ENCODE measurements at places on chromosomes 1 and 21.

- no peak for DNase-seq
Measured at GRCh38 chr1:234928642-234929041, 200.0 kb downstream of the TOMM20 start.

DNA sequence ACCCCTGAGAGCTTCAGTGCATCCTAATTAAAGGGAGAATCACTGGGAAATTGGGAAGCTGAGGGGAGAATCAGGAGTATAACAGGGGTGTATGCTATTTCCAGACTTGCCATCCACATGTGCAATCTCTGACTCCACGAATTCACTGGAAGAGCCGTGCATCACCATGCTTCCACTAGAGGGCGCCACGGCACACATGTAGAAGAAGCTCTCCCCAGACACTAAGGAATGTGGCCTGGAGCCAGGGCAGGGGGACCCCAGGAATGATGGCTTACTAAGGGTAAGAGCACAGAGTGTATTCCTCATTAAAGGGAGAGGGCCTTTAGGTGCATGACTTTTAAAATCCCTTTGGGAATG, 81.5 kb downstream of the ABCA4 start:
- DNase-seq: no peak

DNA sequence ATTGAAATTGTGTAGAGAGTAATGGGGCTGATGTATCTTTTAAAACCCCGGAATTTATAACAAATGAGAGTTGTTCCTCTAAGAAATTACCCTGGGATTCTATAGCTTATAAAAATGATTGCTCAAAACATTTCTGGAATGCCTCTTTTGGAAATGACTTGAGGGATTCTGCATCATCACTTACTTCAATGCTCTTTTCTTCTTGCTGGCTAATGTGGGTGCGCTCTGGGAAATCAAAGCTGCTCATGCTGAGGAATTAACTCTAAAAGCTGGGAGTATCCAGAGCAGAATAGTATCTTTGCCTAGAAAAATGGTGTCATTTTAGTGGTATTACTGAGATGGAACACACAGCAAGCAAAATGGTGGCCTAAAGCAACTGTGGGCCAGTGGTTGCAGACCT, 23.0 kb upstream of the TBX15 start:
- DNase-seq: no peak

DNA sequence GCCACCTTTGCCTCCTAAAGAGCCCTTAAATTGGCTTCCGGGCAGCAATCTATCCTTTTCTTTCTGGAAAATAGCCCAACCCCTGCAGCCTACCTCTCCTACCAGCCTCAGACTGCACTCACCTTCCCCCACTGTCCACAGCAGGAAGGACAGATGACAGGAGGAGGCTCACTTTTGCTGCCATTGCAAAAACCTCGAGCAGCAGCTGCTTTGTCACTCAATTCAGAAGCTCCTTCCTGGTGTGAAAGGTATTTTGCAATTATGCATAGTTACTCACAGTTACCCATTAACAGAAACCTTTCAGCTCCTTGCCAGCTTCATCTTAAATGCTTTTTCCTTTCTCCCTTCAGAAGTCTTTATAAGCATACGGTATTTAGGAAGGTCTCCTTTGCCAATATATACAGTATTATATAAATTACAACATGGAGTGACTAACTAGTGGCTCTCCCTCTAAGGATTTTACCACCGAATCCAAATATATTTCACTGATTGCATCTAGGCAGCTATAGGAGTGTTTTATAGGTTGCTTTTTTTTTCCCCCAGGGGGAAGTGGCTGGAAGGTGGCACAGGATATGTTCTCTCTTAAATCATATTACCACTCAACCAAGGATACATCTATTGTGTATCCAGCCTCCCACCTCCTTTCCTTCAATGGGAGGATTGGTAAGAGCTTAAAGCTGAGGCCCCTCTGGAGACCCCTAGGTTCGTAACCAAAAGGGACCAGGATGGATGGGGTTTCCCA, 142.1 kb upstream of the IPO9 start:
- DNase-seq: no peak

GRCh38 chr1:116760487-116760886, 6.3 kb downstream of the CD2 start:
- no peak for DNase-seq

DNA sequence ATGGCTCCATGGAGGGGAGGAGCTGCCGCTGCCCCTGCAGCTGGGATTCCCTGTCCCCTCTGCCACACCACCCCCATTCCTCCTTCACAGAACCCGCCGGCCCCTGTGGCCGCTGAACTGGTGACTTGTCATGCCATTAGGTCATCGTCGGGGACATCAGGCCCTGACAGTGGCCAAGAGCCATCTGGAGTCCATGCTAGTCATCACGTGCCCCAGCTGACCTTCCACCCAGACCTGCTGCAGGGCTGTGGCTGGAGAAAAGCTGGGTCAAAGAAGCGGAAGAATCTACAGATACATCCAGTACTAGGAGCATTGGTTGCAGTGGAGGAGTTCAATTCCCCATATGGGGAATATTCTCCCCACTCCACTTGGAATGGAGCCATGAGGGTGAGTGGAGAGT, 78.1 kb downstream of the KCNJ15 start:
- DNase-seq: no peak

GRCh38 chr1:182453631-182454030, 3.7 kb downstream of the RGSL1 start:
- DNase-seq: no peak

DNA sequence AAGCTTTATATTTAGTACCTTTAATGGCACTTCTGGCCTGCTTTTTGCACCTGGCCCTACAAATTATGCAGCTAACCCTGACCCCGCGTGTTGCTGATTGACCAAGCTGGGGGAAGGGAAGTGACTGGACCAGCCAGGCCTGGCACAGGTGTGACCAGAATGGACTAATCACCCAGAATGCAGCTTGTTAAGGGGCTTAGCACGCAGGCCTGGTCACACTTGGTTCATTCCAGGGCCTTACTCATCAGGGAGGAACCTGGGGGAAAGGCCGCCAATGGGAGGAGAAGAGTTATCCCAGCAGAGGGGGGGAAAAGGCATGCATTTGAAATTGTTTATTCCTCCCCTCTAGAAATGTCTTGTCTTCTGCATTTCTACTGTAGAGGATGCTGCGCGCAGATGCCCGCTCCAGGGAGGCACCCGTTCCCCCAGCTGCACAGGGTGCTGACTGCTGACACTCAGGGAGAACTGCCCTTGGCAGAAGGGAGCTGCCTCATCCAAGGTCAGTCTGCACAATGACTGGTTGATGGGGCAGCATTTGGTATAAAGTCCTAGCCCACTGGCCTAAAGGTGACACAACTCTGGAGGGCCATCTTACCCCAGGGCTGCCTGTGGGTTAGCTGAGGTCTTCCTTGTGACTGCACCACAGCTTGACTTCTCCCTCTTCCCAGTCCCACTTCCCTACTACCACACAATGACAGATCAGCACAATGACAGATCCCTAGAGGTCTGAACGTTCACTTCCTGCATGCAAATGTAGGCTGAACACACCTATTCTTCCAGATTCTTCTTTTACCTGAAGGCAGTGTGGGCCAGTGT, 29.0 kb downstream of the DHCR24 start:
- DNase-seq: no peak

DNA sequence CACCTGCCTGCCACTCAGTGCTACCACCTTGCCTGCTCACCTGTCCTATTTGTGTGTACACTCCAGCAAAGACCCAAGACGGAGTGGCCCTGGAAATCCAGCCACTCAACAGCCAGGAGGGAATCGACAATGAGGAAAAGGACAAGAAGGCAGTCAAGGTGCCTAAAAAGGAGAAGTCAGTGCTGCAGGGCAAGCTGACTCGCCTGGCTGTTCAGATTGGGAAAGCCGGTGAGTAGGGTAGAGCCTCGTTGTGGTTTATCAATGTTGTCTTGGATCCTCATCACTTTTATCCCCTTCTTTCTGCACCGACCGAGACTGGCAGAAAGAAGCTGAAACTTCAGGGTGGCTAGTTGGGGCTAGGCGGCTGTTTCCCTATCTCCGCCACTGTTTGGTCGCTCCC, 61.4 kb upstream of the LAX1 start:
- DNase-seq: no peak

DNA sequence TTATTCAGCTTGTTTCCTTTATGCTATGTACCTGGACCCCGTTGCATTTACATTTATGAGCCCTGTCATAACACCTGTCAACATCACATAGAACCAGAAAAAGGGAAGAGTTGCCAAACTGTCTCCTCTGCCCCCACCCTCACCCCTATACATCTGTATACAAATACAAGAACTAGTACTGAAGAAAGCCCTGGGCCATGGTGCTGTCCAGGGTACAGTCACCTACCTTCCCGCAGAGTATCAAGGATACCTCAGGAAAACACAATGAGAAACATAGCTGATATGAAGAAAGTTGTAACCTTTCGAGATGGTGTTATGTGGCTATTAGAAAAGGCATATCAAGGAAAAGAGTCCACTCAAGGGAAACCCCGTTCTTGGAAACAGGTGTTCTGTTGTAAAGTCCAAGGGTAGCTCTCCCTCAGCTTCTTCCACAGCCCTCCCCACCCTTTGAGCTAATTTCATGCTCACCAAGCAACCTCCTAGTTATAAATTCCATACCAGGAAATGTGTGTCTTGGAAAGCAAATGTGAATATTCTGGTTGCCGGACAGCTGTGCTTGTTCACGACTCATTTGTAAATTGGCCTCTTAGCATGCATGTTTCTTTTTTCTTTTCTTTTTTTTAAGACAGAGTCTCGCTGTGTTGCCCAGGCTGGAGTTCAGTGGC, 16.7 kb upstream of the AVPR1B start:
- no peak for DNase-seq

DNA sequence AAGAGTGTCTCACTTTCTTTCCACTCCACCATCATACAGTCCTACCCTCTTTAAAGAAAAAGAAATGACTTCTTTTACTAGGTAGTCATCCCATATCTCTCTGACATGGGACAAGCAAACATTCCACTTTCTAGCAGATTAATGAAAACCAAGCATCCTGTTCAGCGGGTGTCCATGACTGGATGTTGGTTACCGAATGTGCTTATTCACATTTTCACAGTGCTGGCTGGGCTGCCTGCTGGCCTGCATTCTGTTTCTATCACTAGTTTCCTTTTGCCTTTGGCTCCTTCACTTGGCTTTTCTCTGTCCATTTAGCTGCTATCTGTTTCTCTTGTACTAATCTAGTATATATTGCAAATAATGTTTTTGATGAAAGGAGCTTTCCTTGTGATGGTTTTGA, 598.4 kb downstream of the RWDD3 start:
- DNase-seq: no peak

- no peak for DNase-seq
Measured at GRCh38 chr21:25518491-25518911, 88.8 kb downstream of the MRPL39 start.

GRCh38 chr1:70486676-70487458, 75.8 kb downstream of the CTH start:
- DNase-seq: no peak

Measured in DMS79 (cell line).